HS-27A (cell line): ENCODE measurements at places on chromosomes 12 and 14.
A peak's percentile ranks its signal among the peaks of the same experiment; 100 is the strongest.

- no peak for DNase-seq
Measured at GRCh38 chr12:124797321-124797720, 66.3 kb downstream of the SCARB1 start.

GRCh38 chr12:91105807-91106206, 5.5 kb downstream of the LUM start:
- DNase-seq: no peak

GRCh38 chr12:131379738-131380137, 331.2 kb upstream of the SFSWAP start:
- DNase-seq: no peak

GRCh38 chr12:12381982-12382381, 25.1 kb downstream of the BORCS5 start:
- DNase-seq: no peak

DNA sequence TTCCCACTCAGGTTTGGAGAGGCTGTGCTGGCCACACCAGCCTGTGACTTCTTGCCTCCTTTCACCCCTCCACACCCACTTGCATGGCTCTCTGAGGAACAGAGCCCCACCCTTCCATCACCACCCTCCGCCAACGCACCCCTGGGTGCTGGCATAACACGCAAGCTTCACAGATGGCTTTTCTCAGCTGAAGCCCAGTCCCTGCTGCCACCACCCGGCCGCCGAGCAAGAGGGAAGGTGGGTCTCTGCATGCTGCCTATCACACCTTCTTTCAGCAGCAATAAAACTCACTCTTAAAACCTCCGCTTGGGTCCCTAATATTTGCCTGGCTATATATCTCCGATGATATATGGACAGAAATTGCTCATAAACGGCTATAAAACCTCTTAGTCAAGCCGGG, 41.6 kb downstream of the SMUG1 start:
- DNase-seq: no peak

DNA sequence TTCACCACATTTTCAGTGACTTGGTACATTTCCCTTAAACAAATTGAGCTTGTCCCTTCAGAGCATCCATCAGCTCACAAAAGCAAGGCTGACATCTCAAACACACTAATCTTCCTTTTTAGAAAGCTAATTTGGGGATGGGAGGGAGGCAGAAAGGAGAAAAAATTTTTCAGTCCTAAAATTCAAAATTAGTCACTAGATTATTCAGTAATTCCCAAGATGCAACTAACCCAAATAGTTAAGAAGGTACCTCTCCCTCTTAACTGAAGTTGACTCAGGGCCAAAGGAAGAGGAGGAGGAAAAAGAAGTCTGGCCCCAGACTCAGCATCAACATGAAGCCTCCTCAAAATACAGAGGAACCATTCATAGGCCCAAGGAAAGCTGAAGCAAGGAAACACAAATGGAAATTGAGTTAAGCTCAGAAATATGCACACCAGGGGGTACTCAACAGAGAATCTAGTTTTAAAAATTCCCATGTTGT, 21.7 kb downstream of the CBX5 start:
- DNase-seq: no peak

GRCh38 chr14:43651185-43651787, 855.8 kb downstream of the FSCB start:
- no peak for DNase-seq

- DNase-seq: no peak
Measured at GRCh38 chr12:7884689-7885088, 12.0 kb upstream of the SLC2A14 start.

DNA sequence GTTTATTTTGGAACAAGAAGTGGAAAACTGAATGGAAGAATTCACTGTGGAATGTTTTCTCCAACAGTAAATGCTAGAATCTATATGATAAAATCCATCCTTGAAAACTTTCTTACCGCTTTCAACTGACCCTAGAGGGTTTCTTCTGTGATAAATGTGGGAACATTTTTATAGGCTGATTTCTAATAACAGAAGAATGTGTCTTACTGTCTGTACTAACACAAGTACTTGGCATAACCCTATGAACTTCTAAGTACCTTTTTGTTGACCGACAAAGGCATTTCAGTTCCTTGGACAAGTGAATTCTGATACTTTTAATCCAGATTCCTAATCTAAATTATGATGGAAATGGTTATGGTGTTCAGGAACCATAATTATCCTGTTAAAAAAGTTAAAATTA, 1109.7 kb upstream of the FLRT2 start:
- DNase-seq: no peak

DNA sequence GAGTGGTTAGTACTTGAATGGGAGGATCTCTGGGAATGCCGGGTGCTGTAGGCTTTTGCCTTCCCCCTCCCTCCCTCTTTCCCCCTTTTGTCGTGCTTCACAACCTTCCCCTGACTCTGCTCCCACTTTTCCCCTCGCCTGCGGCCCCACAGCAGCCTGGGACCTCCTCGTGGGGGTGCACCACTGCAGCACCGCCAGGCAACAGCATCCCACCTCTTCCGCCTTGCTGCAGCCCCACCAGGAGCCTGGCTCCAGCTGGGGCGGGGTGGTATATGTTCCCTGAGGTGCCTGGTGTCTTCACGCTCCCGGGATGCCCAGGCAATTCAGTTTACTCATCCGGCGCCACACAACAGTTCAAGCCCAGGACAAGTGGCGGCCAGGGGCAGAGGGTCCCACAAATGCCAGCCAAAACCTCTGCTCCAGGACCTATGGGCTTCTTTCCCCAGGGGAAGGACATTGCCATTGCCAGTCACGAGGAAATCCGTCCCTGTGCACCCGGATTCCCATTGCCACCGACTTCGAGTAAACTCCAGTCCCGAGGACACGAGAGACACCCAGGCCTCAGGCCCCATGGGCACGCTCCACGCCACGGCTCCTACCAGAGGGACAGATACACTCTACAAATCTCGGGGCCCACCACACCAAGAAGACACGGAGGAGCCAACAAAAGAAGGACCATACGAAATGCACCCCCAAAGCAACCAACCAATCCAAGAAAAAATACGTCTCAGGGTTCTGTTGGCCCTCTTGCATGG, 181.7 kb downstream of the ALG10 start:
- no peak for DNase-seq

DNA sequence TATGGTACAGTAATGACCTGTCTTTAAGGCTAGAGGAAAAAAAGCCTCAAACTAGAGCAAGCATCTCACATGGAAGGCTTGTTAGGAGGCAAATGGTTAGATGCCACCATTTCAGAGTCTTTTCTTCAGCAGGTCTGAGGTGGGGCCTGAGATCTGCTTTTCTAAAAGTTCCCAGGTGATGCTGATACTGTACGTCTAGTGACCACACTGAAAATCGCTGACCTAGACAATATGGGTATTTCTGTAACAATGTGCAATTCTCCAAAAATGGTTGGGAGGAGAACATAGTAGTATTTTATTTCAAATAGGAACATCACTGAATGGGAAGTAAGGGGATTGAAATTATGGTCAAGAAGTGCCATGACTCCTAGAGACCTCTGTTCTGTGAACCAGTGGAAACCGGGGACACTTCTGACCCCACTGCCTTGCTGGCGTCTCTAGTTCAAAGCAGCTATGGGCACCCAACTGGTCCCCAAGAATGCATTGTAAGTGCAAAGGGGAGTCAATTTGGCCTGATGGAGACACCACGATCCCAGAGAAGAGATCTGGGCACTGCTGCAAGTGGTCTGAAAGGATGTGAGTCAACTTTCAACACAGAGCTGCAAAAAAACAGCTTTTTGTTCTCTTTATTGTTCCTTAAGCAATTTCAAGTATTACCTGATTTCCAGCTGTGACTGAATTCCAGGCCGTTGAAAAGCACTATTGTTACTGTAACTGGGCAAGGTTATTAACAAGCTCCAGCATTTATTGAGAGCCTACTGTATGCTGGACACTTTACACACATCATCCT, 54.4 kb upstream of the PLEKHG7 start:
- no peak for DNase-seq

GRCh38 chr12:79778802-79779448, 88.2 kb upstream of the PAWR start:
- DNase-seq: no peak

DNA sequence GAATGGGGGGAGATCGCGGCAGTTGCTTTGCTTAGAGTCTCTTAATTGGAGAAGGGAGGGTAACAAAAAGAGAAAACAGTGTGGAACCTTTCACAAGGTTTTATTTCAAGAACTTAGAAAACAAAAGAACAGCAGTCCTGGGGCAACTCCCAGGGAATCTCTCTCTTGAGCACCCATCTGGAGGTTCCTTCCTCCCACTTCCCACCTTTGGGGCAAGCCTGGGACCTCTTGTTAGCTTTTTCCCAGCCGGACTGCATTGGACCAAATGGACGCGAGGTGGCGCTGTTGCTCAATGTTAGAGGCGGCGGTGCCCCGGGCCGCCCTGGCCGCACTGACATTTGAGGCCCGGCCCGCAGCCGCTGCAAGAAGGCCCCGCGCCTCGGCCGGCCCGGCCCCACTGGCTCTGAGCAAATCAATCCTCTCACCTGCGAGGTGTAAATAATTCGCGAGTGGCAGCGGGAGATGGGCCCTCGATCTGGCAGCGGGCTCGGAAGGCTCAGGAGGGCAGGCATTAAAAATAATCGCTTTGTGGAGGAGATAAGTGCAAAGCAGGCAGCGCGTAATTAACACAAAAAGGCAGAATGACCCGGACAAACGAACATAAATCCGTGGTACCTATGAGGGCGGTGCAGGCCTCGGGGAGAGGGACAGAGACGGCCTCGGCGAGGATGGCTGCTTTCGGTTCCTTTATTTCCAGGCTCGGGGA, 2.8 kb upstream of the HOXC8 start:
- DNase-seq: peak; percentile 59

GRCh38 chr12:70806043-70806442, 114.5 kb downstream of the PTPRR start:
- DNase-seq: no peak

GRCh38 chr14:99779751-99780150, 13.5 kb upstream of the EML1 start:
- DNase-seq: peak; percentile 59

DNA sequence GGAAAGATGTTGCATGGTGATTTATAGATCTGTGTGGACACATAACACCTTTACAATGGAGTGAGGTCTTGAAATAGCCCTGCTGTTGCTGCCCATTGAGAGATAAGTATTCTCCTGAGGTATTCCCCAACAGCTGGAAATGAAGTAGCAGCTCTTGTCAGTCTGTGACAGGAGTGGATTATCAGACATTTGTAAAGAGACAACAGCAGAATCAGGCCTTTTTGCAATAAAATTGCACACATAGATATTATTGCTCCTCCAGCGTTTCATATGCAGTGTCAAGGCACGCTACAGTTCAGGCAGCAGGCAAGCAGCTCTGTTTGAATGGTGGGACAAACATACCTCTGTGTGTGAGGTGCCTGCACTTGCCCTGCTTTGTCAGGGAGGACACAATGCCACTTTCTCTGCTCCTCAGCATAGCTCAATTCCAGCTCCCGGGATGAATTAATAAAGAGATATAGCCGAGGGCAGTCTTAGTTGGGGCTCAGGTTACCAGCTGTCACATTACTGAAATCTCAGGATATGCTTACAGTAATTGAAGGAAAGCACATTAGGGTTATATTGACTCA, 49.4 kb downstream of the BICD1 start:
- no peak for DNase-seq

- no peak for DNase-seq
Measured at GRCh38 chr12:16238661-16239060, 38.8 kb downstream of the SLC15A5 start.

- DNase-seq: no peak
Measured at GRCh38 chr12:4979737-4980136, 63.9 kb upstream of the KCNA5 start.

GRCh38 chr12:24902511-24903328, 46.2 kb downstream of the BCAT1 start:
- no peak for DNase-seq

GRCh38 chr12:57712701-57713100, 18.8 kb downstream of the OS9 start:
- no peak for DNase-seq

- DNase-seq: no peak
Measured at GRCh38 chr12:11059784-11060183, 2.3 kb downstream of the TAS2R46 start.

- DNase-seq: no peak
Measured at GRCh38 chr12:109670731-109671130, 42.9 kb upstream of the FAM222A start.

- no peak for DNase-seq
Measured at GRCh38 chr14:24880689-24881088, 169.3 kb downstream of the STXBP6 start.

DNA sequence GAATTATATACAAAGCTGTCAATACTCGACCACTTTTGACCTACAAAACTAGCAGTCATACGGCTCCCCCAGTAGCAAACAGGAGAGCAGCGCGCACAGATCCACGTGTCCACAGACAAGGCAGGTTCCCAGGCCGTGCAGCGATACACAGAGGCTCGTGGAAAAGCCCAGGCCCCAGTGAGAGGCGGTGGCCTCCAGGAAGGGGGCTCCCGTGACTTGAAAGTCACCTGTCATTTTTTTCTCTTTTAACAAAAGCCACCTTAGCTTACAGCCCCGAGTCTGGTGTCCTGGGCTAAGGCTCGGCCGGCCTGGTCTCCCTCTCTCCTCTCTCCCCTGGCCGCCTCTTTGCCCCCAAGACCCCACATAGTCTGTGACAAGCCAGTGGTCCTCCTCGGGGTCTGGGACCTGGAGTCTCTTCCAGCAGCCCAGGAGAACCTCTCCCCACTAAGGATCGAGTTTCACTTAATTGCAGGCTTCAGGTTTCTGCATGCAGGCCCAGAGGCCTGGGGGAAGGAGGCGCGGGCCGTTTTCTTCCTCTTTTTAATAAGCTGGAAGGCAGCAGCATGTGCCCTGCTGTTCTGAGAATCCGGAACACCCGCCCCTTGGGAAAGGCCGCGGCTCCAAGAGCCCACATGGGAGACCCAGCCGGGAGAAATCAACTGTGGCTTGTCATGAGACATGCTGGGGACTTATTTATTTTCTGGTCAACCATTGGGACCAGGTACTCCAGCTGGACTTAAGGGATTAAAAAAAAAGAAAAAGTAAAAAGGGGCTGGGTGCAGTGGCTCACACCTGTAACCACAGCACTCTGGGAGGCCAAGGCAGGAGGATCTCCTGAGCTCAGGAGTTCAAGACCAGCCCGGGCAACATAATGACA, 15.9 kb downstream of the NCOR2 start:
- DNase-seq: no peak

DNA sequence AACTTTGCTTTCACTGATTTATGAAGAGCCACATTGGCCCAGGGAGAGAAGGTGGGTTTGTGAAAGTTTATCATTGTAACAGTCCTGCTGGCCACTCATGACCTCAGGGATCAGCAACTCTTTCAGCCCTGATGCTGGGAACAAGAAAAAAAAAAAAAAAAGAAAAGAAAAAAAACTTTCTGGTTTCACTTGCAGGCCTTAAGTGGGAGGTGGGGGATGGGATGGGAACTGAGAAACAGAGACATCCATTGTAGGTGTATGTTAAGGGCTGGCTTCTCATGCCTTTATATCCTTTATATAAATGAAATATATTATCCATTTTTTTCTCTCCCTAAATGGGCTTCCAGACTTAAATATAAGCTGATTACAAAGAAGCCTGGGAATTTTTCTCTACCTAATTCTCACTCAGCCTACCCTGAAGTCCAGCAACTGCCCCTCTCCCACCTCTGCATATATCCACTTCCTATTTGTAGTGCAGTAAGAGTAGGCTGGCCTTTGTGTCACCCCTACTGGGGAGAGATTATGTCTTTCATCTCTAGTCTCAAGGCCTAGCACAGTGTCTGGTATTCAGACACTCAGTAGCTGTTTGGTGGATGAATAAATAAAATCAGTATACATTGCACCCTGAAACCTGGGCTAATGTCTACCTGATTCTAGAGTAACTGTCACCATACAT, 187.1 kb downstream of the KICS2 start:
- DNase-seq: no peak

GRCh38 chr12:80830533-80831088, 107.1 kb downstream of the LIN7A start:
- DNase-seq: no peak
